Non-pigmented ciliary epithelial cell (primary cell): ENCODE measurements at places on chromosomes 6 and 20.

DNA sequence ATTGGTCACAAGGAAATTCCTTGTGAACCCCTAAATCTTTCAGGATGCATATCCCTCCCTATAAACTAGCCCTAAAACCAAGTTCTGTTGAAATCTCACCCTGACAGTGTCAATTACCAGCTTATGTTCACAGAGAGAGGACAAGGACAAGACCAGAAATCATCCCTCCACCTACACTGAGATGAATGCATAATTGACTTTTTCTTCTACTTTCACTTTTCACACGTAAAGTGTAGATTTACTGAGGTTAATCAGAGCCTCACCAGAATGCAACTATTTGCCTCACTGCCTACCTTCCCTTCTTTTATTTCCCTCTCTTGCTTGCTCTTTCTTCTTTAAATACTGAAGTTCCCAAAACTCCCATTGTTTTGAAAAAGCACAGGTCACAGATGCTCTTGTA lies 15.3 kb upstream of the NKAIN2 start:
- DNase-seq: no peak

- DNase-seq: no peak
These were observed 142.3 kb downstream of the UNC5CL start for GRCh38 chr6:40896696-40897095.

- DNase-seq: no peak
These were observed 73.0 kb upstream of the SYNJ2 start for GRCh38 chr6:157908369-157909281.

GRCh38 chr6:167153521-167153959 lies 4.2 kb downstream of the GPR31 start:
- no peak for DNase-seq

GRCh38 chr6:7025861-7026260 lies 81.9 kb upstream of the RREB1 start:
- no peak for DNase-seq

DNA sequence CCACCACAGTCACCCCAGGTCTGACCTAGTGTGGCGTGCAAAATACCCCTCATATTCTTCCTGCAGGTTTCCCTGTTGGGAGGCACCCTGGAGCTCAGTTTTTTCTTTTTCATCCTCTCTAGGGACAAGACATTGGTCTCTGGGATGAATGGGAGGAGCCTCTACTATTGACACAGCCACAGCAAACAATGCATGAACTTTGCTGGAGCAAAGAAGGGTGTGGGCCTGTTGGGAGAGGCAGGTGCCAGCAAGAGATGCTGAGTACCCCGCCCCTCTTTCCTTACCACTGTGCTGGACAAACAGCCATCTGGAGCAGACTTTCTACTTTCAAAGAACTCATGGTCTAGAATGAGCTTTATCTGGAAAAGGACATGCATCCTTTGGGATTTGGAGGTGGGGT lies 10.1 kb downstream of the TGM3 start:
- no peak for DNase-seq

- peak; percentile 49 for DNase-seq
These were observed 85.5 kb upstream of the NT5E start for GRCh38 chr6:85364344-85364743.

DNA sequence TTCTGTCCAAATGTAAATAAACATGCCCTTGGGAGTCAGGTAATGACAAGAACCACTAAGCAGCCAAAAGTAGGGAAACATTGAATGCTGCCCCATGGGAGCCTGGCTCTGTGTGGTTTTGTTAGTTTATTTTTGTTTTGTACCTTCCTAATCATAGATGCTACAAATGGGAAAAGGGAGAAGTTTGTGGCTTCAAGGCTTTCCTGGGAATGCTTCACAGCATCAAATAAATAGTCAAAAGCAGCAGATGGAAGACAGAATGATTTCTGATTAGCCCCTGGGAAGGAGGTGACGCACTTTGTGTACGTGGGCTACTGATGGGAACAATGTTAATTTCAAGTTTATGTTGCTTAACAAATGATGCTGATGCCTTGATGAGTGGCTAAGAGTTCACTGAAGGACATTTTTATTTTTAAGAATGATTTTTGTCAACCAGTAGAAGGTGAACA lies 532.7 kb downstream of the BCKDHB start:
- no peak for DNase-seq

DNA sequence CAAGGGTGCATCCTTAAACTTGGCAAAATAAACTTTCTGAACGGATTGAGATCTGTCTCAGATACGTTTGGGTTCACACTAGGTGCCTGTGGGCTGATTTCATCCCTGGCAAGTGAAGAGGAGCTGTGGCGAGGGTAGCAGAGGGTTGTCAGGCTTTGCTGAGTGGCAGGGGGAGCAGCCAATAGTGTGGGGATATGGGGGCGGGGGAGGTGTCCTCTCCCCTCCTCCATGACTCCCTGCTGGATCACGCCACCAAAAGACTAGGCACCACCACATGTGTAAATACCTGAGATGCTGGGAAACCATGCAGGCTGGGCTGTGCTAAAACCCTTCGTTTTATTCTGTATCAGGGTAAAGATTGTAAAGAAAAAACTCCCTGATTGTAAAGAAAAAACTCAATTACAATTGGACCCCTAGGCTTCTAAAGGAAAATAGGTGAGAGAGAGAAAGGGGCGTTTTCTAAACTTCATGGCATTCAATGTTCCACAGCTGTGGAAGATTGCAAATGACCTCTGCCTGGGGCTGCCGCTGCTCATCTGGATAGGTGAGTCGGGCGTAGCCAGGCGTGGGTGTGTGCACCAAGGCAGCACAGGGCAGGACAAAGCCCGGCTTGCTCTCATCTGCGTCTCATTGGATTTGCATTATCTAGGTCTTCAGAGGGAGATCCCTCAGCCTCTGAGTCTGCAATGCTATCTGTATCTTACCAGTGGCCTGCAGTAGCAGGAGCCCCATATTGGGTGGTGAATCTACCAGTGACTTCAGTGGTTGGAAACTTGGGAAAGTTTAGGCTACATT lies 26.9 kb upstream of the ADTRP start:
- DNase-seq: no peak

DNA sequence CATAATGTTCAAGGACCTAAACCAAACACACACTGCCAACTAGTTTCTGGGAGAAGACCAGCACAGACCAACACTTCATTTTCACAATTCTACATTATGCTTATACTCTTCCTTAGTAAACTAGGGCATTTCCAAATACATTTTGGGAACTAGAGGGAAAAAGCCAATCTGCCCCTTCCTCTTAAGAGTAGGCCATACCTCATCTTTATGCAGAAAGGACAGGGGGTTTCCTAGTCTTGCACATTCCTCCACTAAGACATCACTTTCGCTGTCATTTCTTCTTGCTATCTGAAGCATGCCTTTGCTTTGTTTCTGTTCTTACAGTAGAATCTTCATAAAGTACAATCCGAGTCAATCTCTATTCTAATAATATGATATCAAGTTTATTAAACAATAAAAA lies 105.7 kb downstream of the SMLR1 start:
- DNase-seq: no peak

GRCh38 chr6:125791151-125791819 lies 525 bp downstream of the NCOA7 start:
- DNase-seq: no peak

GRCh38 chr6:9412951-9413559 lies 977.7 kb upstream of the SLC35B3 start:
- no peak for DNase-seq

DNA sequence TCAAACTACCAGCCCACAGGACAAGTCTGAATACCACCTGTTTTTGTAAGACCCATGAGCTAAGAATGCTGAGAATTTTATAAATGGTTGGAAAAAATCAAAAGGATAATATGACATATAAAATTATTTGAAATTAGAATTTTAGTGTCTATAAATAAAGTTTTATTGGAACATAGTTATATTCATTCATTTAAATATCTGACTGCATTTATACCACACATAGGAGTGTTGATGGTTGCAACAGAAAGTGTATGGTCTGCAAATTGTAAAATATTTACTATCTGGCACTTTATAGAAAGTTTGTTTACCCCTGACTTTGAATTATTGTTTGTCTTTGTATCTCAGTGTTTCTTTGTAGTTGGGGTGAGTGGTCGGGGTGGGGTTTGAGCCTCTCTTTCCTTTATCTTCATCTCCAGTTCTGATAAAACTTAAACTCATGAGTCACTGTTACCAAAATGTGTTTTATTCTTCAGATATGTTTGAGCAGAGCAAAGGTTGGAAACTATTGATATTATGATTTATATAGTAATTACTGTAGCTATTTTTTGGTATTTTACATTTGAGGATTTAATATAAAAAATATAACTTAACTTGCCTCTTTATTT lies 55.5 kb downstream of the CD2AP start:
- DNase-seq: no peak

DNA sequence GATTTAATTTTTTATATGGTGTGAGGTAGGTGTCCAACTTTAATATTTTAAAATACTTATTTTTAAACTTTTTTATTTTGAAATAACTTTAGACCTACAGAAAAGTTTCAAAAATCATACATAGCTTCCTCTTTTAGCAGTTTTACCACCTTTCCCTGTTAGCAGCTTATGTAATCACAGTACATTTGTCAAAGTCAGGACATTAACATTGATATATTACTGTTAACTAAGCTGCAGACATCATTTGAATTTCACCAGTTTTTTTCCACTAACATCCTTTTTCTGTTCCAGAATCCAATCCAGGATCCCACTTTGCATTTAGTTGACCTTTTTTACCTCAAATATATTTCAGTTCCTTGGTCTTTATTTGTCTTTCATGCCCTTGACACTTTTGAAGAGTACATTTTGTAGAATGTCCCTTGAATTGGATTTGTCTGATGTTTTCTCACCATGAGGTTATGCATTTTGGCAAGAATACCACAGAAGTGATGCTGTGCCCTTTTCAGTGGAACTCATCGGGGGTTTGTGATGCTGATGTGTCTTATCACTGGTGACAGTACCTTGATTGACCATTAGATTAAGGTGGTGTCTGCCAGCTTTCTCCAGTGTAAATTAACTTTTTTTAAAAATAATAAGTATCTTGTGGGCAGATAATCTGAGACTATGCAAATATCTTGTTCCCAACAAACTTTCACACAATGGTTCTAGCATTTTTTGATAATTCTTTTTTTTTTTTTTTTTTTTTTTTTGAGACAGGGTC lies 33.4 kb downstream of the TTLL9 start:
- no peak for DNase-seq

GRCh38 chr20:7673841-7674240 lies 266.4 kb downstream of the HAO1 start:
- no peak for DNase-seq

- no peak for DNase-seq
These were observed 125.2 kb downstream of the KIF6 start for GRCh38 chr6:39599973-39600372.

- DNase-seq: no peak
These were observed 843 bp downstream of the FBXO9 start for GRCh38 chr6:53066077-53066417.
